ENCODE measurements at places on chromosomes 16 and 17.

- no peak for DNase-seq
Observed at GRCh38 chr17:37465069-37465616, 24.5 kb upstream of the DUSP14 start.

- DNase-seq = no peak
Observed at GRCh38 chr16:22284637-22285036, 12.6 kb upstream of the POLR3E start.

- no peak for DNase-seq
Observed at GRCh38 chr17:1506649-1507267, 9.7 kb downstream of the INPP5K start.

DNA sequence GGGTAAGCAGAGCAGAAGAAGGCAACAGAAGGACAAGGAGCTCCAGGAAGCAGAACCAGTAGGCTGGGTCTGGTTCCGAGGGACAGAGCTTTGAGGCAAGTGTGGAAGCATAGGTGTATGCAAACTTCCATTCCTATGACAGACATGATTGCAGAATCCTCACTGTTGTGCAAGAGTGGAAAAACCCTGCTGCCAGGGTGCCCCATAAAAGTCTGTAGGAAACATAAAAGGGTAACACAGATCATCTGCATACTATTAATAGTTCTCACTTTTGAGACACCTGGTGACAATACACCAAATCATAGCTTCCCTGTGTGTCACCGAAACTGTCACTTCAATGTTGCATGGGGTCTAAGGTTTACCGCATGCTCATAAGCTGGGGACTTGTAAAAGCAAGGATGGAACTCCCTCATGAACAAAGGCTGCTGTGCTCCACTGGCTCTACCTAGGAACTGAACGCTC lies 39.7 kb downstream of the ARHGAP17 start:
- DNase-seq = peak; percentile 75

- no peak for DNase-seq
Observed at GRCh38 chr16:31874366-31875111, 932 bp downstream of the ZNF267 start.
